ENCODE measurements at places on chromosomes 1 and 21. TPM values are rescaled to one million over a fixed set of nuclear protein-coding genes. Genes with fewer than 3 reads are reported as not detected.
A peak's percentile ranks its signal among the peaks of the same experiment; 100 is the strongest.

GRCh38 chr1:21586846-21587601 is 77.8 kb downstream of the ALPL start:
- peak; percentile 85 for DNase-seq

DNA sequence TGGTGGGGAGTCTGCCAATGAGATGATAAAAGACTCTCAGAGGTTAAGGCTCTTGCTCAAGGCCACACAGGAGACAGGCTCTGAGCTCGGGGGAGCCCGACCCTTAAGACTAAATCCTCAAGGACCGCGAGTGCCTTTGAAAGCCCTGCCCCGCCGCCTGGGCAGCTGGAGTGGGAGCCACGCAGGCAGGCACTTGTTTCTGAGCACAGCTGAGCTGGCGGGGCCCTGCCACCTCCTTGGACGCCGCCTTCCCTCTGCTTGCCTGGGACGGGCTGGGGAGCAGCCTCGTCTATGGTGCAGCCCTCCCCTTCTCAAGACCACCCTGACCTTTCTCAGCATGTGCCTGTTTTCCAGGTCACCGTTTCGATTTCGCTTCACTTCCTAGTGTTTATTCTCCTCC is 169.3 kb downstream of the CAMTA1 start:
- no peak for DNase-seq

- no peak for DNase-seq
Observed at GRCh38 chr1:66623812-66624211, 89.9 kb downstream of the SGIP1 start.

GRCh38 chr1:7458946-7459345 is 312.1 kb upstream of the VAMP3 start:
- no peak for DNase-seq

DNA sequence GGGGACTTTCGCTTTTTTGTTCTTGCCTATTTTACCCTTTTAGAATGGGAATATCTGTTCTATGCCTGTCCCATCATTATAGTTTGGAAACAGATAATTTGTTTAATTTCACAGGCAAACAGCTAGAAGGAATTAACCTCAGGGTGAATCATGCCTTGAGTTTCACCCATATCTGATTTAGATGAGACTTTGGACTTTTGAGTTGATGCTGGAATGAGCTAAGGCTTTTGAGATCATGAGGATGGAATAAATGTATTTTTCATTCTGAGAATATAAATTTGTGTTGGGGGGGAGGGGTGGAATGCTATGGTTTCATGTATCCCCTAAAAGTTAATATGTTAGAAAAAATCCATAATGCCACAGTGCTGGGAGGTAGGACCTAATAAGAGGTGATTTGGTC is 56.1 kb upstream of the TACSTD2 start:
- no peak for DNase-seq

DNA sequence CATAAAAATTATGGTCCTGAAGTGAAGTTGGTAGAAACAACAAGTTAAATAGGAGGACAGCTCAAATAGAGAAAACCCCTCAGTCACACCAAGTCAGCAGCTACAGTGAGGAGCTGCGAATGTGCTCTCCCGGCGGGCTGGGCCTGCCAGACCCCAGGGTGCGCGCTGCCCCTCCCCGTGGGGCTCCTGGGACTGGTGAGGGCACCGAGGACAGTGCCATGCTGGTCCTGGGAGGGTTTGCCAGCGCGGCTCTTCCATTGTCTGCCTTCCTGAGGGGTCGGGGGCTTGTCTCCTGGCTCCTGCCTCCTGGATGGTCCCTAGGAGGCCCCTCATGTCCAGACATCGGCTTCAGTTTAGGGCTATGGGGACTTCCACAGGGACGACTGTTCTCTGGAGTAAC is 121.8 kb downstream of the PCBP3 start:
- no peak for DNase-seq

DNA sequence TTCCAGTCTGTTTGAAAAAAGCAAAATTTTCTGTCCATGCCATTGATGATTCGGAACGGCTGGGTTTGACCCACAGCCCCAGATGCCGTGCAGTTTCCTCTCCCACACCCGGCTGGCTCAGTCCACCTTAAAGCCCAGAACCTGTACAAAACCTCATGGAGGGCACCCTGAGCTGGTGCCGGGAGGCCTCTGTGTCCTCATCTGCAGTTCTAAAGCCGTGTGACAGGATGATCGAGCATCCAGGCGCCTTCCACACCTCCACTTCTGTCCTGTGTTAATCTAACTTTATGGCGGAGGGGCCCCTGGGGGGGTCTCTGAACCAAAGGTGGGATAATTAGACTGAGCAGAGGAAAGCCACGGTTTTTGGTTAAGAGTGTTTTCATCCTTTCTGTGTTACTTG is 49.6 kb downstream of the SLC37A1 start:
- peak; percentile 13 for DNase-seq

DNA sequence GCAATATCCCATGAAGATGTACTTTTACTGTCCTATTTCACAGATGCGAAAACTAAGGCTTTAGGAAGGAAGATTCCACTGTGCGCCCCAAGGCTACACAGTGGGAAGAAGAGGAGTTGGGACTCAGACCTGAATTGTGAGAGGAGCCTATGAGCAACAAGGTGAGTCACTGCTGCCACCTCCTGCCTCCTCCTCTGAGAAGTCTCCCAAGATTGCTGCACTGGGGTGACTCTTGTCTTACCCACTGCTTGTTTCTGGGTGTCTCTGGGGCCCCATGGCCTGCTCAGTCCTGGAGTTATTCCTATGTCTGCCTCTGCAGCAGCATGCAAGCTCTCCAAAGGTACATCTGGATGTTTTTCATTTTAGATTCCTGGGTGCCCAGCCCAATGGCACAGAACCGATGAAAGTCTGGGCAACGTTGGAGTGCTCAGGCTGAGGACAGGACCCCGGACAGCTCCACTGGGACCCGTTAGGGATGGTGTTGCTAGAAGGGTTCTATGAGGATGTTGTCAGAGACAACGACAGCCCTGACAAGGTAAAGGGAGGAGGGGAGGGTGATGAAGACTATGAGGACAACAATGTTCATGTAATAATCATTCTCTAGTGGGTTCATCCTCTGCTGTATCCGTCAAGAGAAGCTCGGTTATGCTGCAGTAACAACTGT is 11.0 kb upstream of the C1QA start:
- peak; percentile 88 for DNase-seq

The TMEM51 gene
- 10.2 TPM for total RNA-seq

The FBXO2 gene
- 55.3 TPM for total RNA-seq

The ST6GALNAC5 gene
- total RNA-seq: 10.9 TPM
